RKO (cell line): ENCODE measurements at places on chromosomes 3 and 15.

- DNase-seq = no peak
These were observed 60.0 kb downstream of the STT3B start for GRCh38 chr3:31592764-31593163.

DNA sequence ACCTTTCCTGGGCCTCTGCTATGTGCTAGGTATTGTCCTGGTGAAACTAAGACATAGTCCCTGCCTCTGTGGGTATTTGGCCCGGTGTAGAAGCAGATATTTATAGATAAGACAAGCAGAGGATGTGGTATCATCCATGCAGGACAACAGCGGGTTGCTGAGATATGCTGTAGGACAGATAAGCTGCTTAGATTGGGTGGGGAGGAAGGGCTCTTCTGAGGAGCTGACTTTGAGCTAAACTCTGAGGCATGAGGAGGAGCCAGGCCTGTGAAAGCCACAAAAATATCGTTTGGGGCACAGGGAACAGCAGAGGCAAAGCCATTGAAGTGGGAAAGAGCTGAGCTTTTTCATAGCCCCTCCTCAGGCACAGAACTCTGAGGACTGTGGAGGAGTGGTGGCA is 492.5 kb upstream of the CFAP20DC start:
- DNase-seq = no peak

DNA sequence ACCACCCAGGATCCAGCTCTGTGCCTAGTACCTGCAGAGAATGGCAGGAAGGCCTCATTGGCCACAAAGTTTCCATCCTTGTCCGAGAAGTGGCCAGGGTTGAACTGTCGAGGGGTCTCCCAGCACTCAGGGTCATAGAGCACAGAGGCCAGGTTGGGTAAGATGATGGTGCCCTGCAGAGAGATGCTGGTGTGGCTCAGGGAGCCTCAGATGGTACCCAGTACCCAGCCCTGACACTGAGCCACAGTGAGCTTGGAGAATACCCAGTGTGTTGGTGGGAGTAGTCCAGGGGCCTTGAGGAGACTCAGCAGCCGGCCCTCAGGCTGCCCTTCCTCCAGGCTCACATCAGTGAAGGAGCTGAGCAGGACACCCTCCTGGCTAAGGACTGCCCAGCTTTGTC is 11.5 kb upstream of the PARL start:
- DNase-seq = no peak

- no peak for DNase-seq
These were observed 314.2 kb upstream of the MCTP2 start for GRCh38 chr15:93917181-93917580.

DNA sequence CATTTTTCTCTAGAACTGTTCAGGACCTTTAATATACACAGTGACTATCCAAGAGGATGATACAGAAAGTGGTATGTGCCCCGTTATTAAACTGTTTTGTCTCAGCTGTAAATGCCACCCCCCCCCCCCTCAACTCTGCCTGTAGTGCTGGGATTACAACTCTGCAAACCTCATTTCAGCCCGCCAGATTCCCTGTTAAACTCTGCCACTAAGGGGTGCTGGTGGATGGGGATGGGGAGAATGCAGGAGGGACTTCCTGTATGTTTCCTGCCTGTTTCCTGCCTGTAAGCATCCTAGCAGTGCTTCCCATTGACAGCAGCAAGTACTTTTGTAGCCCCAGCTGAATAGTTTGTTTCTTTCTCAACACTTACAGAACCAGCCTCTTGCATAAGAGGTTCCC is 301.7 kb upstream of the RORA start:
- peak; percentile 9 for DNase-seq

GRCh38 chr15:63040954-63041353 is 1.6 kb upstream of the TPM1 start:
- DNase-seq = no peak

- no peak for DNase-seq
These were observed 601.7 kb downstream of the SI start for GRCh38 chr3:164476631-164477030.

- DNase-seq = no peak
These were observed 171.0 kb downstream of the TLE3 start for GRCh38 chr15:69926721-69927120.
